CD4-positive, alpha-beta T cell treated with Interleukin-15 for 1 hour (primary cell): ENCODE measurements at places on chromosomes 2 and 18.

DNA sequence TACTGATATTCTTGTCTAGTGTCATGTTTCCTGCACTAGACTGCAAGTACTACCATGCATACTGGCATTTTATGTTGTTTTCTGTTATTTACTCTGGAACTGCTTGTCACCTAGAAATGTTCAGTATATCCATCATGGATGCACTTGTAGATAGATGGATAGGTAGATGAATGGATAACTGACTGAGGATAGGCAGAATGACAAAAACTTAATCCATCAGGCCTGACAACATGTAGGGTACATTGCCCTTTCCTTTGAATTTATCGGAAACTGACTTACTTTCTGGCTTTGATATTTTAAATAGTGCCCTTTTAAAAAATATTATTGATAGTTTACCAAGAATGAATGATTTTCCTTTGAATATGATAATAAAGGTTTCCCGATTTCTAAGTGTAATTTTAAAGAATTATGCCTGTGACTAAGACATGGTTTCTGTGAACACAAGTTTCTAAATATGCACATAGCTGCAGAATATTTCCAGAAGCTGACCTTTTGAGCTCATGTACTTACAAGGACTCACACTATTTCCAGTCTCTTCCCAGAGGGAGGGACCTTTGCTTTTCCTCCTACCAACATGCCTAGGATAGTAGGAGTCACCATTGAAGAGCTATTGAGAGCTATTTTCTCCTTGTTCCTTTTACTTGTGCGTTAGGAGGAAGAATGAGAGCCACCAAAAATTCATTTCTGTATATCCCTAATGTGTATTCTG lies 81.3 kb downstream of the ANKRD12 start:
- DNase-seq, result no peak

- no peak for DNase-seq
Observed at GRCh38 chr18:24052053-24052452, 37.5 kb downstream of the TTC39C start.

GRCh38 chr2:175253871-175254270 lies 72.4 kb upstream of the ATP5MC3 start:
- no peak for DNase-seq

GRCh38 chr2:99940963-99941362 lies 201.4 kb downstream of the AFF3 start:
- no peak for DNase-seq

DNA sequence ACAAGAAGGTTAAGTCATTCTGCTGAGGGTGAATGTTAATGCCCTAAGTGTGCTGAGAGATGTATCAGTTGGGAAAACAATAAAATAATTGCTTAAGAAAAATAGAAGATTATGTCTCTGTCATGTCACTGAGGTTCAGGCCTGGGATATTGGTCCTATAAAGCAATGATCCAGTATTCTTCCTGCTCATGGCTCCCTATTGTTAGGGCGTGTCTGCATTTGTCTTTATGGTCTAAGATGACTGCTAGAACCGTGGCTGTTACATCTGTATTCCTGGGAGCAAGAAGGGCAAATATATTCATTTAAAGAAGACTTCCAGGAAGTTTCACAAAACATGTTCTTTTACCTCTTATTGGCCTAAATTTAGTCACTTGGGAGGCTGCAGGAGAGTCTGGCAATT lies 125.0 kb downstream of the KCNE4 start:
- no peak for DNase-seq

DNA sequence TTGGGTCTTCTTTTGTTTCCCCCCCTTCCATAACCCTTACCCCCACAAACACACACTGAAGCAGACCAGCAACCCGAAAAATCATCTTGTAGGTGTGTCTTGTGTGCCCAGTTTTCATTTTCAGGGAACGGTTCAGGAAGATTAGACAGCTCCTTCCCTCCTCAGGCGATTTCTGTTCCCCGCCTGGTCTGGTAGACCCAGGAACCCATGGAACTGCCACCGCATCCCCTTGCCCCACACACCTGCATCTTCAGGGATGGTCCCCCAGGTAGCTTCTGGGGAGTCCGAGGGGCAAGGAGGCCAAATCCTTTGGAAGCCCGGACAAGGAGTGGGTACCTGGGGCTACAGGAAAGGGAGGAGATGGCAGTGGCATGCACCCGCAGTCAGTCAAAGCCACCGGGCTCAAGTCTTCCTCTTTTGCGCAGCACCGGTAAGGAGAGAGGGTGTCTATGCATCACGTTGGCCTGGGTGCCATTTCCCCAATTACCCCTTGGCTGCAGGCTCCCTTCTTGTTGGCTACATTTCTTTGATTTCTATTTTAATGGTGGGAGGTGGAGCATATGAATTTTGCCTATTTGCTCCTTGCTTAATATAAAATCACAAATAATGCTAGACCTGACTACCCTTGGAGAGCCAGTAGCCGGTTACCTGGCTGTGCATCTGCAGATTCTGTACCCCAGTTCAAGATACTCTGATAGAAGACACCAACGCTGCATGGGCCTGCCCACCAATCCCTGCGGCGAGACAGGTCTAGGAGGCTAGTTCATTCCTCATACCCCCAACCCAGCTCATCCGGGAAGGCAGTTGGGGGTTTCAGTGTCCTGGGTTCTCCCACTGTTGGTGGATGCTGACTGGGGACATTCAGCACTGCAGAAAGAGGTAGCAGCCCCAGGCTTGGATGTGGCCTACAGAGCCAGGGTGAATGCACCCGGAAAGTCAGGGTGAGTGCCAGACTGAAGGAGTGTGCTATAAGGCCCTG lies 30.0 kb upstream of the ATP6V1B1 start:
- no peak for DNase-seq

GRCh38 chr2:219406861-219407230 lies 11.3 kb upstream of the DES start:
- no peak for DNase-seq

GRCh38 chr18:29062921-29063320 lies 886.0 kb upstream of the CDH2 start:
- no peak for DNase-seq

GRCh38 chr2:53652131-53652530 lies 115.5 kb upstream of the CHAC2 start:
- DNase-seq, result no peak

DNA sequence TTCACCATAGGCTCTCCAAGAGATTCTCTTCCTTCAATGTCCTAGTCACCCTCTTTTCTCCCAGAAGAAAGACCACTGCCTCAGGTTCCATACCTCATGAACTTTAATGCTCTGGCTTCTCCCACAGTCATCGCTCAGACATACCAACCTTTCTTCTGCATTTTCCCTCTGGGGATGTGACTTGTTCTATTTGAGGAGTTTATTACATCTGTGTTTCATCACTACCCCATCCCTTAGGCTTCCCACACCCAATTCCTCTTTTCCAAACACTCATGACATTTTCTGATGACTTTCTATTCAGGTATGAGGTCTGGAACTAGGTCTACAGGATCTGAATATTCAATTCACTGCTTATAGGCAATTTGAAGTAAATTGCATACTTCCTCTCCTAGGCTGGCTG lies 298.6 kb upstream of the MAP2 start:
- DNase-seq, result no peak

DNA sequence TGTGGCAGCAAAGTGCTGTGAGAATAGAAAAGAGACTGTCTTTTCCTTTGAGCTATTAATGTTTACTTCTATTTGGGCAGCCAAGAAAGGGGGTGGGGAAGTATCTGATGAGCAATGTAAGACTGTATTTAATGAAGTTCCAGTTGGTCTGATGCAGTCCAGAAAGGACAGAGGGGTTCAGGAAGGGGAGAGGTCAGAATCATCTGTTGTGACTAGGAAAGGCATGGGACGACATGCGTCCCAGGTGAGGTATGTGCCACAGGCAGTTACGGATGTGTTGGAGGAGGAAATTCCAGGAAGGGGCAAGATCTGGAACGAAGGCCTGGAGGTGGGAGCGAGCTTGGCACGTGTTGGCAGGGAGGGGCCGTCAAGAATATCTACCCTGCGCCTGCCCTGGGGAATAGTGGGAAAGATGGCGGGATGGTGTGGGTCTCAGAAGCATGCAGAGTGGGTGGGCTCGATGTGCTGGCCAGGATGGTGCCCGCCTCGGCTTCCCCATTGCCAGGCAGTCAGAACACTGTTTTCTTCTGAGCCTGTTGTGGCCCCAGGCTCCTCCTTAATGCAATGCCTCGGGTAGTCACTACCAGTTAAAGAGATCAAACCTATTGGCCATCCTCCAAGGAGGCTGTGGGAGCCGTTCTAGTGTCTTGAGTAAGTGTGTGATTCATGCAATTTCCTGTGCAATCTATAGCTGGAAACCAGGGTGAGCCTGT lies 57.8 kb upstream of the TXNDC2 start:
- DNase-seq, result peak; percentile 63

DNA sequence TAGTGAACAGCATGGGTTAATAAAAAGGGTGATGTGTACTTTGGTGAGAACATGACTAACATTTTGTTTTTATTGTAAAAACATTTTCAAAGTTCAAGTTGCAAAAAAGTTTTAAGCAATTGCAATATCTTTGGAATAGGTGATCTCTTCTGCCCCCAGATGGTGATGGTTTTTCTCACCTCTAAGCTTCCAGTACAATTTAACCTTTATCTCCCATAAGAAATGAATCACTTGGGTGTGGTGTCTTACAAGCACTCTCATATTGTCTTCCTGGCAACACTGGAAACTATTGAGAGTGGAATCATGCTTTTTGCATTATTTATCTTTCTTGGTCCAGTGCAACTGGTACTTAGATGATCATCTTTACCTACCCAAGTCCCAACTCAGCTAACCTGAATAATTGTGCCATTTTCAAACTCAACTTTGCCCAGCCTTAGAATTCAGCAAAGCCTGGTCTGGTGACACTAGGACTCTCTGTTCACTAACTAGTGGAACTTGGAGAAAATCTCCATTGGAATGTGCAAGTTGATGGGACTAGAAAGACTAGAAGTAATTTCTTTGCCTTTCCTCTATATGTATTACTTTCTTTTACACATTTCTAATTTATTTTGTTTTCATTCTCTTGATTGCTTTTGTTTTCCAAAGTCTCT lies 964.7 kb upstream of the ZEB2 start:
- no peak for DNase-seq

GRCh38 chr18:32391126-32391525 lies 79.6 kb downstream of the GAREM1 start:
- DNase-seq, result no peak

- no peak for DNase-seq
Observed at GRCh38 chr2:239138610-239139009, 262.2 kb downstream of the HDAC4 start.

GRCh38 chr2:237549216-237549615 lies 17.2 kb upstream of the PRLH start:
- no peak for DNase-seq

- DNase-seq, result no peak
Observed at GRCh38 chr18:78980279-78980771, 707 bp downstream of the SALL3 start.

GRCh38 chr2:38185012-38185491 lies 109.1 kb upstream of the CYP1B1 start:
- no peak for DNase-seq

GRCh38 chr2:144650907-144651306 lies 131.0 kb upstream of the ZEB2 start:
- DNase-seq, result no peak

- DNase-seq, result no peak
Observed at GRCh38 chr2:64329848-64330247, 124.1 kb upstream of the LGALSL start.

DNA sequence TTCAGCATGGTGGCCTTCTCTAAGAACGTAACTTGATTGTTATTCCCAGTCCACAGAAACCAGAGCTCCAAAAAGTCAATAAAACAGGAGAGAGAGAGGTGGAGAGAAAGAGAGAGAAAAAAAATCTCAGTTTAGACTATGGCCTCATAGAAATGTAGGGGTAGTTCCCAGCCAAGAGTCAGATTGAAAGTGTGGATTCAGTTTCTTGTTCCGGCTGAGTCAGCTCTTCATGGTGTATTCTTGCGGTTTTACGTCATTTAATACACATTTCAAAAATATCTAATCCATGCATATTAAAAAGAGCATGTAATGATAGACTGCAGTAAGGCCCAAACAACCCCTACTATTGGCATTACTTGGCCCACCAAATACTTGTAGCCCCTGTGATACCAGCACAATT lies 303.9 kb downstream of the ETAA1 start:
- no peak for DNase-seq

DNA sequence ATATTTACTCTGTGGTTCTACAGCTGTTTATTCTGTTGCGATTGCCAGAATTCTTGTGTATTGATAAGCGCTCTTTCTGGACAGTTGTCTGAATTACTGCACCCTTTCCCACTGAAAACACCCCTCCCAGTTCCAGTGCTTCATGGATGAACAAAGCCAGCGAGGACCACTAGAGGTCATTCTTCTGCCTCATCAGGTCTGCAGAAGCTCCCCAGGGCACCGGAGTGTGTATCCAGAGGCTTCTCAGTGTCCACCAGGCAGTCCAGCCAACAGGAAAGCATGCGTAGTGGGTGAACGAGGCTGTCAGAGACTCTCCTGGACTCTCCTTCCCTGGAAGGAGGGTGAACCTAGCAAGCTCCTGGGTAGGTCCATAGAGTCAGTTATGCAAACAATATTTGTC lies 40.6 kb upstream of the INHBB start:
- no peak for DNase-seq

GRCh38 chr2:67437114-67437513 lies 40.0 kb downstream of the ETAA1 start:
- DNase-seq, result no peak

DNA sequence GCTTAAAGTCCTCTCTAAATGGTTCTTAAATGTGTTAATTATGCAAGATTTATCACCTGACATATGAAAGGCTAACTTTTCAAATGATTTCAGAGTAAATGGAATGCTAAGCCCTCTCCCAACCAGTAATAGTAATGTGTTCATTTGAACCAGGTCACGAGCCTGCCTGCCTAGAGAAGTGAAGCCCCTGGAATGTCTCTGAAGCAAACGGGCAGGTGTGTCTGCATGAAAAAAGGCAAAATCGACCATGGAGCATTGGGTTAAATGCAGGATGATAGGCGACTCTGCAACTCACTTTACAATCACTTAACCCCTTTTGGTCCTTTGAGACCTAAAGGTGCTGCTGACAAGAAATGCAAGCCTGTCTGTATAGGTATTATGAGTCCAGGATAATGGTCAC lies 798.4 kb upstream of the ACVR2A start:
- DNase-seq, result no peak

DNA sequence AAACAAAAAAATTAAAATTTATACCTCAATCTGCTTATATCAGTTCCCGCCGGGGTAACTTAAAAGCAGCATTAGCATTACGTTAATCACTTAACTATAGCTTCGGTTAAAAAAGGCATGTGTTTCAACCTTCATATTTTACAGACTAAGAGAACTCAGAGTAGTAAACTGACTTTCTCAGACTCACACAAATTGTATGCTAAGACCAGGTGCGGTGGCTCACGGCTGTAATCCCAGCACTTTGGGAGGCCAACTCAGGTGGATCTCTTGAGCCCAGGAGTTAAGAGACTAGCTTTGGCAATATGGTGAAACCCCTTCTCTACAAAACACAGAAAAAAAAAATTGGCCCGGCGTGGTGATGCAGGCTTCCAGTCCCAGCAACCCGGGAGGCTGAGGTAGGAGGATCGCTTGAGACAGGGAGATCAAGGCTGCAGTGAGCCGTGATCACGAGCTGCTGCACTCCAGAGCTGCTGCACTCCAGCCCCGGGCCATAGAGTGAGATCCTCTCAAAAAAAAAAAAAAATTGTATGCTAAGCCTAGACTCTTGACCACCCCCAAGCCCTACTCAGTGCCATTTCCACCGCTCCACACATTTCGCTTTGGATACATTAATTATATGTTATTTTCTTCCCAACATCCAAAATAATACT lies 2.4 kb downstream of the HNRNPLL start:
- DNase-seq, result no peak
